NCI-H1436 treated with DMSO at 0.1 percent for 48 hours (cell line): ENCODE measurements at places on chromosomes 4 and X.

DNA sequence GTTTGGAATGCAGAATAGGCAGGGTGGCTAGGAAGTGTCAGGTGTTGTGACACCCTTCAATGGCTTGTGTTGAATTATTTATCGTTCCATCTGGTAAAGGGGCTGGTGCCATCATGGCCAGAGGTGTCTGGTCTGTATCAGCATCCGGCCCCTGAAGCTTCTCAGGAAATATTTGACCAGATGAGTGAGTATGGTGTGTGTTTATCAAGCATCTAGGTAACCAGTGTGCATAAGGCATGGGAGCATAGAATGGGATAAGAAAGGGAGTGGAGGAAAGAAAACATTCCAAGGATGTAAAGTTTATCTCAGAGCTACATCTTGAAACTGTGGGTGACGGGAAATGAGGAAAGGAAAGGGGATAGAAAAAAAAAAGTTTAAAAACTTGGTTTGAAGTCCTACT lies 109.4 kb downstream of the KLHL4 start:
- no peak for DNase-seq

DNA sequence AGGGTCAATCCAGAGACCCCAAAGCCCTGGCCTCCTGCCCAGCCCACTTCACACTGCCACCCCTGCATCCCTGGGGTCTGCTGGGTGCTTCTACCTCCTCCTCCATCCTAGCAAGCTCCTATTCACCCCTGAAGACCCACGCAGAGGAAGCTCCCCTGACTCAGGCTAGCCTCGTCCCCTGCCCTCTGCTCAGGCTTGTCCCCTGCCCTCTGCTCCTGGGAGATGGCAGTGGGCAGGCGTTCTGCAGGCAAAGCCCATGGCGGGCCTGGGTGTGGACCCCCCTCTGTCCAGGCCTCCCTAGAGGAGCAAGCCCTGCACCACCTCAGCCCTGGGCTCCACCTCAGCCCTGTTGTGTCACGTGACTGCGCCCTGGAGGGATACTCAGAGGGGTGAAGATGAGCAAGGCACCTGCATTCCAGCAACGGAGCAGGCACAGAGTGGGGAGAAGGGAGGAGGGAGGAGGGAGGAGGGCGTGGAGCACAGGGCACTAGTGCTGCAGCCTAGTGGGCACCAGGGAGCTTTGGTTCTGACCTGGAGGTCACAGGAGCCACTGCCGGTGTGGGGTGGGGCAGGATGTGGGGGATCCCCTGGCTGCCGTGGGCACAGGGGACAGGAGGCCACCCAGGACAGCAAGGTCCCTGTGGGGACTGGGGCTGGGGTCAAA lies 27.6 kb upstream of the FGFR3 start:
- no peak for DNase-seq

GRCh38 chrX:136250191-136251040 lies 784 bp downstream of the MAP7D3 start:
- no peak for DNase-seq

DNA sequence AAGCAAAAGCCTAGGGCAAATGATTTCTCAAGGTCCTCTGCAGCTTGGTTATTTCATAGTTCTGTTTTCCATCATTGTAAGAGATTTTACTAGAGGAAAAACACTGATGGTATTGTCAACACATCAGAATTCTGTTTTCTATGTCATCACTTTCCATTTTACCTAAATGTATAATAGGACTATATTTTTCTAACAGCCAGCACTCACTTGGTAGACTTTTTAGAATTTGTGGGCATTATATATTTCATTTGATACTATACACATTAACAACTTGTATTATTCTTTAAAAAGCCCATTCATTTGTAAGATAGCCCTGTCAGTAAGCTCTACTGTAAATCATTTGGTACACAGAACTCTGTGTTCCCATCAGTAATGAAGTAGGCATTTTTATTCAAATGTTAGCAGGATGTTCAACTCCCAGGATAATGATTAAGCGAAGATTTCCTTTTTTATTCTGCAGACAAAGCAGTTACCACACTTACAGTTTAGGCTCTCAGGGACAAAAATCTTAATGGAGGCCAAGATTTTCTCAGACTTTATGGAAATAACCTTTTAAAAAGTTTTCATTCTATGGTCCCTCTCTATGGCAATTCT lies 143.6 kb upstream of the TEX13C start:
- DNase-seq: no peak

DNA sequence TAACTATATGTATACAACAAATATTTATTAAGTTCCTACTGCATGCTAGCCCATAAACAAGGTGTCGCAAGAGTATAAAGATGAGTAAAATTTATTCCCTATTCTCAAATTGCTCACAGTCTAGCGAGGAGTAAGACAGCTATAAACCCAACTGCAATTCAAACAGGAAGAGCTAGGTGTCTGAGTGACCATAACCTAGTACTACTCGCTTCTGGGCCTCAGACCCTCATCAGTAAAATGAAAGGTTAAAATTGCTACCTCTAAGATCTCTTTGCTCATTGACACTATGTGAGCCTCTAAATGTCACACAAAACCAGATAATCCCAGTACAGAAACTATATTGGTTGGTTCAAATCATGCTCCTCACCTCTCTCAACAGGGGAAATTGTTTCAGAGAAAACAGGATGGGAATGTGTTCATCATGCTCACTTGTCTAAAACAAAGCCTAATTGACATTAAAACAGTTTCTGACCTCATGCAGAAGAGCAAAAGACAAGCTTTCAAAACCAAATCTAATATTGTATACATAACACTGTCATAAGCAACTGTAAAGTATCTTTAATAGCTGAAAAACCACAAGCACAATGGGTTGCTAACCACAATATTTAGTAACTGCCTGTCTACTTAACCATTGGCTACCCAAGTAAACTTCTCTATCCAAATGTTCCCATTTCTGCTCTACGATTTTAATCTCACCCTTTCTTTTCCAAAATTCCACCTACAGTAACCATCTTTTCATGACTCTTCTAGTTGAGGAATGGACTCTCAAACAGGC lies 264.6 kb upstream of the FMR1 start:
- no peak for DNase-seq

- DNase-seq: no peak
Observed at GRCh38 chr4:40755616-40756015, 5.9 kb downstream of the NSUN7 start.

DNA sequence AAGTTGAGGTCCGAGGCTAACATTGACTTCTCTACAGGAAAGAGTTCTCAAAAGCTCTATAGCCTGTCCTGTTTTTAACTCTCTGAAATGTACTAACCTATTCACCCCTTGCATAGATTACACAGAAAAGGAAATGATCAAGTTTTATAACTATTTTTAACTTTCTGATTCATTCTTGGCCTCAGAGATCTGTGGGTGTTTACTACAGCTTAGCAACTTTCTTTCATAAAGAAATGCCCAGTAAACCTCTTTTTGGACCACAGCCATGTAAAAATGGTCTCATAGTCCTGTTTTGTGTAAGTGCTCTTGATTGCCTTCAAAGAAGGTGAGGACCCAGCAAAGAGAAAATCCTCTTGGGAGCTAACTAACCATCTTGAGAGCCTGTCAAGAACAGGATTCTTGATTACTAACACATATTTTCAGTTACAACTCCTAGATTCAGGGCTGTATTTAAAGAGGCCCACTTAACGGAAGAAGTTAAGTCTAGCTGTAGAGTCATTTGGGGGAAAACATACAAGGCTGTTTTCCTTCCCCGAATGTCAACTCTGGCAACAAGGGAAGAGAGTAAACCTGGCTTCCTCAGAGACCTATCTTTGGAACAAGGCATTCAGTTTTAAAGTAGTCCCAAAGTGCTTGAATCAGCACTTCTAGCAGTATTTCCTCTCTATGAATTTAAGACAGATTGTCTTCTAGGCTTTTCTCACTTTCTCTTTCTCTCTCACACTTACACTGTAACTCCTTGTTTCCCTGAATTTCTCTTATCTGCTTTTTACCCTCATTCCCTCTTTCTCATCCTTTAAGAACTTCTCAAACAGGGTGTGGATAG lies 78.2 kb downstream of the IL21 start:
- no peak for DNase-seq

GRCh38 chrX:135384161-135384836 lies 37.4 kb upstream of the SMIM10L2A start:
- DNase-seq: no peak

DNA sequence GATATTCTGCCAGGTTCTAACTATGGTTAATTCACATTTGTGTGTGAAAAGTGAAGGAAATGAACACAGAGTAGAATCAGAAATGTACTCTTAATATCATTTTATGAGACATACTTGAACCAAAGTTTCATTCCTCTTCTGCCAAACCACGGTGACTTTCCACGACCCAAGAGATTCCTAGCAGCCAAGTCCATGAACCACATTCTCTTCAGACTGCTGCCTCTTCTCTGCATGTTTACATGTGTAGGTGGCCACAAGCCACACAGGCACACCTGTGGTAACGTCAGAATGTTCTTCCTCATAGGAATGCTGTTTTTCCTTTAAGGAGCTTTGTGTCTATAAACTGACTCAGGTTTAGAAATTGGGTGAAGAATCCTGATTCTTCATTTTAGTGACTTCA lies 1411.2 kb downstream of the RAPGEF2 start:
- DNase-seq: no peak

DNA sequence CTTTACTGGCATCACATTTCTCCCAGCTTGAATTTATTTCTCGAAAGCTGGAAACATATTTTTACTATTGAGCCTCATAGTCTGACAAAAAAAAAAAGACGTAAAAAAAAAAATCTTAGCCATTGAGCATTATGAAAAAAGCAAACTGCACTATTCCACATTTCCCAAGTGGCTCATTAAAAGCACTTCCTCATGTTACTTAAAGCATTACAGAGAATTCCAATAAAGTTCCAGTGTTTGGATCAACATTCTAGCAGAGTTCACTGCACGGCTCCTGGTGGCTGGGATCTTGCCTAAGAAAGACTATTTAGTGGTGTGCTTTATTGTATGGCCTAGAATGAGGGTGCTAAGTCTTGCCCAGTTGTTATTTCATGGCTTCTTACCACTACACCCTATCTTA lies 476.2 kb downstream of the PPARGC1A start:
- no peak for DNase-seq

- DNase-seq: no peak
Observed at GRCh38 chrX:138875472-138875871, 164.0 kb upstream of the FGF13 start.

DNA sequence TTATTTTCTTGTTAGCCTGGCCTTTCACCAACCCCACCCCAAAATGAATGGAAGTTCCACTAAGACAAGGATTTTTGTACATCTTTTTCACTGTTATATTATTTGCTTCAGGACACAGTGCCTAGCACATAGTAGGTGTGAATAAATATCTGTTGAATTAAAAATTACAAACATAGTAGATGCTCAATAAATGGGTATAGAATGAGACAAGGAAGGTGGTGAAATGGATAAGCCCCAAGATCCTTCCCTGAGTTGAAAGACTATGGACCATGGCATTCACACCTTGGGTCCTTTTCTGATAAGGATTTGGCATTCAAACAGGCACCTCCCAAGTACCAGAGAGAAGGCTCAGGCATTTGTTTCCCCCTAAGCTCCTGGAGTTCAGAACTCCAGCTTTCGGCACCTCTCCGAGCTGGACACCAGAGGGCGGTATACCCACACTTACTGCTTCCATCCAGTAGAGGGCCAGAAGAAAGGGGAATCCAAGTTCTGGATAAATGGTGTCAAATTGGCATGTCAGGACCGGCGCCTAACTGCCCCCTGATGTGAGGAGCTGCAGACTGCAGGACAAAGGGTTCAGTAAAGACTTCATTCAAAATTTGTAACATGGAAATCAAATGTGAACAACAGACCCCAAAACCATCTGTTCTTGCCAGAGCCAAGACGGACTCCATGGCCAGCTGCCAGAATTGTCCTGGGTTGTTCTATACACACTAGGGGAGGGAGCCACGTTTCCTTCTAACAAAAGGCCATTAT lies 193.0 kb downstream of the GPC3 start:
- peak; percentile 31 for DNase-seq

DNA sequence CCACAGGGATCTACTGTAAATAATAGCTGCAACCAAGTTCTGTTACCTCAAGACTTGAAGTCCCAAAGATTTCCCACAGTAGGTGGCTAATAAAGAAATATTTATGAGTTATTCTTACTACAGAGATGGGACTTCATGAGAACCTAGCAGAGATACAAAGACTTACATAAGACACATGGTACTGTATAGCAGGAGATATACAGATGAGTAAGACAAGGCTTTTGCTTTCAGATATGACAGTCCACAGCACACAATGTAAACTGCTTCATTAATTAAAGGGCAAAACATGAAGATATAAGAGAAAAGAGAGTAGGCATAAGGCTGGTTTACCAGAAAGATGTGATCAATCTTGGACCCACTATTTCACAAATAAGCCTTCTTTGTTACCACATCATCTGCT lies 6.6 kb downstream of the ANKRD17 start:
- no peak for DNase-seq

DNA sequence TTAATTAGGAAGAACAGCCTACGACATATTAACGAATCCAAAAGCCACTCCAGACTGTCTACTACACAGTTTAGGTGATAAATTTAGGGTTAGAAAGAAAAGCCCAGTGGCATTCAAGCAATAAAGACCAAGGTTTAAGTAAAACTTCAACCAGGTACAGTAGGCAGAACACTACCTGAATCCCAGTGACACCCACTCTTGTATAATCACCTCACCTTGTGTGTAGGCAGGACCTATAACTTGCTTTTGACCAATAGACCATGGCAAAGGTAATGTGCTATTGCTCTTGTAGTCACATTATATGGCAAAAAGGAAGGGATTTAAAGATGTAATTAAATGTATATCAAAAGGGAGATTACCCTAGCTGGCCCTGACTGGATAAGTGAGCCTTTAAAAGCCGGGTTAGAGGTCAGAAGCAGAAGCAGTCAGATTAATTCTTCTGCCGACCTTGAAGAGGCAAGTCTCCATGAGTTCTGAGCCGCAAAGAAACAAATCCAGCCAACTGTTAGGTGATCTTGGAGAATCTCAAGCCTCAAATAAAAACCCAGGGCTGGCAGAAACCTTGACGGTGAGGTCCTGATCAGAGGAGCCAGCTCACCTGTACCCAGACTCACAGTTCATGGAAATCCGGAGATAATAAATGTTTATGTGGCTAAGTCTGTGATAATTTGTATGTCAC lies 8.8 kb downstream of the FSTL5 start:
- DNase-seq: no peak

- DNase-seq: no peak
Observed at GRCh38 chr4:121306931-121307330, 73.9 kb downstream of the QRFPR start.

- DNase-seq: no peak
Observed at GRCh38 chrX:124030520-124030919, 69.0 kb downstream of the STAG2 start.

DNA sequence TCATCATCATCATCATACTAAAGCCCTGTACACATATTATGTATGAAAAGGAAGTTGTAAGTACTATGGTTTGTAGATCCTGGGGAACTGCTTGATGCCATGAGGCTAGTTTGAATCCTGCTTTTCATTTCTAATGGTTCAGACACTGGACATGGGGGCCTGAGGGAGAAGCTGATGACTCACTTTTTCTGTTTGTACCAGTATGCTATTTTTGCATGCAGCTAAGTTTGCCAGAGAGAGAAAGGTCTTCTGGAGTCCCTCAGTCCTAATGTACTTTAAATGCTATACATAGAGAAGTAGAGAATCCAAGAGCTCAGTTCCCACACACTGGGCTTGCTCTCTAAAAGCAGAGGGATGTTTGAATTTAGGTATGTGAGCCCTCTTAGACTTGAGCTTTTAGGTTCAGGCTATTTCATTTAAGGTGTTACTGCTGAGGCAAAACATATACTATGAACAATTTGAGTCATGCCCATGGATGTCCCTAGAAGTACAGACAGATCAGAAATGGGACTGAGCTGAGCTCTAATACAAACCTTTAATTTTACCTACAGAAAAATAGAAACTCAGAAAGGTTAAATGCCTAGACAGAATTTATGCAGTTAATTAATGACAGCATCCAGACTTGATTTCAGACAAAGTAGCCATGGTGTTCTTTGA lies 17.6 kb upstream of the HS3ST1 start:
- no peak for DNase-seq
